NCI-H1436 treated with DMSO at 0.1 percent for 48 hours (cell line): ENCODE measurements at places on chromosomes 7 and 10.

DNA sequence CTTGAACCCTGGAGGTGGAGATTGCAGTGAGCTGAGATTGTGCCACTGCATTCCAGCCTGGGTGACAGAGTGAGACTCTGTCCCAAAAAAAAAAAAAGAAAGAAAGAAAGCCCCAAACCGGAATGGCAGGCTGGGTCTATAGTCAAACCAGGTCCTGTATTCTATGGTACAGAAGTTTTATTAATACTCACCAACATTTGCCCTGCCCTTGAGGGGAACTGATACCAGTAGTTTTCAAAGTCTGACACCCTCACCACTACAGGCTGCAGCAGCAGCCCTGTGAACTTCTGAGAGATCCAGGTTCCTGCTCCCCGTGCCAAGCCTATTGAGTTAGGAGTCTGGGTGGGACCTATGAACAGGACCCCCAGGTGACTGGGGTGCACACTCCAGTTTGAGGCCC, 80.6 kb downstream of the RGS10 start:
- no peak for DNase-seq

DNA sequence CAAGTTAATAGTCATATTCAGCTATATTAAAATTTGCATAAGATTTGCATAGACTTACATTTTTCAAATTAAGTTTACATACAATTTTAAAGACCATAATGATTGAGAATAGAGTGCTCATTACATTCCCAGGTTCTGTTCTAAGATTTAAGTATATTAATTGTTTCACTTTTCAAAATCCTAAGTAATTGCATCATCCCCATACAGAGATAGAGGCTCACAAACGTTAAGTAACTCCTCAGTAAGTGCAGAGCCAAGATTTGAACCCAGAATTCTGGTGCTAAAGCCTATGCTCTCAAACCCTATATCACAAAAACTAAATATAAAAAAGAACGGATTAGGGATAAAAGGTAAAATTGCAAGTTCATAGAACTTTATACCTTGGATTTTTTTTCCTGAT, 2.1 kb downstream of the ITIH5 start:
- DNase-seq: no peak

DNA sequence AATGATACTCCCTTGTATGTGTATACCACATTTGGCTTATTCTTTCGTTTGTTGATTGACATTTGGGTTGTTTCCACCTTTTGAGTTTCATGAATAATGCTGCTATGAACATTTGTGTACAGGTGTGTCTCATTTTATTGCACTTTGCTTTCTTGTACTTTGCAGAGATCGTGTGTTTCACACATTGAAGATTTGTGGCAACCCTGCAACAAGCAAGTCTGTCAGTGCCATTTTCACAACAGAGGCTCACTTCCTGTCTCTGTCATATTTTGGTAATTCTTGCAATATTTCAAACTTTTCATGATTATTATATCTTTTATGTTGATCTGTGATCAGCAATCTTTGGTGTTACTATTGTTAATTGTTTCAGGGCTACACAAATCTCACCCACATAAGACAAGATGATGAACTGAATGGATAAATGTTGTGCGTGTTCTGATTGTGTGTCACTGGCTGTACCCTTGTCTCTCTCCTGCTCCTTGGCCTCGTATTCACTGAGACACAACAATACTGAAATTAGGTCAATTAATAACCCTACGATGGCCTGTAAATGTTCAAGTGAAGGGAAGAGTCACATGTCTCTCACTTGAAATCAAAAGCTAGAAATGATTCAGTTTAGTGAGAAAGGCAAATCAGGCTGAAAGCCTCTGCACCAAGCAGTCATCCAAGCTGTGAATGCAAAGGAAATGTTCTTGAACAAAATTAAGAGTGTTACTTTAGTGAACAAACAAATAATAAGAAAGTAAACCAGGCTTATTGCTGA, 133.6 kb upstream of the JCAD start:
- no peak for DNase-seq

DNA sequence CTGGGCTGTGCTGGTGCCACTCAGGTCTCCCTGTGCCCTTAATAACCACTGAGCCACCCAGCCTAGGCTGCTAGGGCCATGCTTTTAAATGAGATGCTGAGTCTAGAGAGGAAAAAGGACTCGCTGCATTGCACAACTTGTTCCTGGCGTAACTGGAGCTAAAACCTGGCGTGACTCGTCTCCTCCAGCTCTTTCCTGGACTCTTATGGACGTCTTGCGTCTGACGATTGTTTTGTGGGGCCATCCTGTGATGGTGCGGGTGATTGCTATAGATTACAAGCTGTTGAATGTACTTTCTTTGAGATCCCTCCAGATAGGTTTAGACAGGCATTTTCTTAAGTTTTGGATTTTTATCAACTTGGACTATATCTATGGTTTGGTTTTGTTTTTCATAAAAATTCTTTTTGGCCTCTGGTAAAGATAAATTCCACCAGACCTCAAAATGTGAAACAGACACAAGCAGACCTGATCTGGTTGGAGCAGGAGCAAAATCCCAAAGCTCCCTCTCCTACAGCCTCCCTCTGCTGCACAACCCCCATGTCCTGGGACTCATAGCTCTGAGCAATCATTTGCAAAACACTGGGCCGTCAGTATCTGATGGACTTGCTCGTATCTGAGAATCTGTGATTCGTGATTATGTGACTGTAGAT, 230.3 kb downstream of the ARHGAP12 start:
- no peak for DNase-seq

- no peak for DNase-seq
Measured at GRCh38 chr10:24721229-24722106, 2.2 kb downstream of the ARHGAP21 start.

DNA sequence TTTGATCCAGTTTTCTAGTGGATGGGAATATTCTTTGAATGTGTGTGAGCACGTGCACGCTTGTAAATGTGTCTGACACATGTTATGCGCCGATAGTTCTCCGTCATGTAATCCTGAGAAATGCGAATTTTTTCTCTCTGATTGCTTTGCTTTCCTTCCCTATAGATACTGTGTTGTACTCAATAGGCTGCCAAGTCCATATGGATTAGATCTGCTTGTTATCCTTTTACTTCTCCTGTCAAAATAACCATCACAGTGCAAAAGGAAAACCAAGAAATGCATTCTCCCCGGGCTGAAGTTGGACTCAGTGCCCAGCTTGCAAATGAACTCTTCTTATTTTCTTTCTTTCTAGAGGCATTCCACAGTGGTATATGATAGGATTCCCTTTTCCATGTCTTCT, 131.9 kb downstream of the KIAA1217 start:
- DNase-seq: no peak

GRCh38 chr7:101859411-101860106, 42.1 kb downstream of the CUX1 start:
- no peak for DNase-seq

DNA sequence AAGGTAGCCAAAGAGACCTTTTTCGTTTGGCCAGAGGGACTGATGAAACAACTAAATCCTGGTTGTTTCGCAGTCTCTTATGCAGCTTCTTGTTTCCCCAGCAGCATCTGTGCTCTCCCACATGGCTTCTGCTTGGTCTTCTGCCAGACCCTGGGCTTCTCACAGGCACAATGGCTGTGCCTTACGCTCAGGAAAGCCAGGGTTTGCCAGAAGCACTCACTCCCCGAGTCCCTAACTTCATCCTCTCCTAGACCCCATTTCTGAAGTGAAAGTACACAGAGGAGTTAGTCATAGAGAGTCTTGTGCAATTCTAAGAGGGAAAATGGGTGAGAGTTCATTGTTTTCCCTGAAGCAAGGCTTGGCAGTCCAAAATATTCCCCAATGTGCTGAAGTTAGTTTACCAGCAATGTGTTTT, 121.7 kb downstream of the EVX1 start:
- DNase-seq: no peak

GRCh38 chr7:28182071-28182471, 1.5 kb upstream of the JAZF1 start:
- DNase-seq: no peak

DNA sequence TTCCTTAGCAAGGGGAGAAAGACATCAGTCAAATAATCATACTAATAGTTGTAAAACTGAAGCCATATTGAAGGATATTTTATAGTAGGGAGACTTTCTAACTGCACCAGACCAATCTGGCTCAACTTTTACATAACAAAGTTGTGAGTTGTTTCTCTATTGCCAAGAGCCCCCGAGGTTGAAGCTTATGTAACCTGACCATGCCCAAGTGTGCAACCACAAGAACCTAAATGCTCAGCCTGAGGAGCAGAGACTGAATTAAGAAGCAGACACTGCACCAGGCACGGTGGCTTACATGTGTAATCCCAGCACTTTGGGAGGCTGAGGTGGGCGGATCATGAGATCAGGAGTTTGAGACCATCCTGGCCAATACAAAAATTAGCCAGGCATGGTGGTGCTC, 77.3 kb upstream of the ARMC3 start:
- no peak for DNase-seq

DNA sequence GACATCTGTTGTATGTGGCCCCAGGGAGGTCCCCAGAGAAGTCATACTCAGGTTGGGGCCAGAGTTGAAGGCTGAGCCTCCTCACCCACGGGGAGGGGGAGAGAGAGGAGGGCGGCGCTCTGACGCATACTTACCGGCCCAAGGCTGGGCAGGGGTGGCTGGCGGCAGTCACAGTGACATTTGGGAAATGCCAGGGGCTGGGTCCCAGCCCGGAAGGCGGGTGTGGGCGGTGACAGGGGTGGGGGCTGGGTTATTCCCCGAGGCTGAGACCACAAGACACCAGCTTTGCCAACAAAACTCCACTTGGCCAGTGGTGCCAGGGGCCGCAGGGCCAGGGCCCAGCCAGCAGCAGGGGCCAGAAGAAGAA, 41.1 kb downstream of the RASGEF1A start:
- no peak for DNase-seq

DNA sequence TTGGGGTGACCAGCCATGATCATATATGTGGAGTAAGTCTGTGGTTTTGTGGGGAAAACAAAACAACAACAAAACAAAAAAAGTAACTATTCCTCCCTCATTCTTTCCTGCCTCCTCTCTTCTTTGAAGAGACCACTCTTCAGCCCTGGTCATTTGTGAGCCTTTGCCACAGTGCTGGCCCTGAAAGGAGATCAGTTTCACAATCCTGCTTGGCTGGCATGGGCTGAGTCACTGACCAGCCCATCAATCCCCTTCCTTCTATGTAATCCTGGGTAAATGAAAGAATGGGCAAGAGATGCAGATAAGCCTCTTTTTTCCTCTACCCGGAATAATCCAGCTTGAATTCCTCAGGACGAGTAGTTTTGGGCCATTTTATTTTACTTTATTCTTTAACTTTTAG, 13.6 kb downstream of the CSTF2T start:
- DNase-seq: no peak

GRCh38 chr10:60534761-60535389, 145.2 kb upstream of the ANK3 start:
- DNase-seq: no peak

DNA sequence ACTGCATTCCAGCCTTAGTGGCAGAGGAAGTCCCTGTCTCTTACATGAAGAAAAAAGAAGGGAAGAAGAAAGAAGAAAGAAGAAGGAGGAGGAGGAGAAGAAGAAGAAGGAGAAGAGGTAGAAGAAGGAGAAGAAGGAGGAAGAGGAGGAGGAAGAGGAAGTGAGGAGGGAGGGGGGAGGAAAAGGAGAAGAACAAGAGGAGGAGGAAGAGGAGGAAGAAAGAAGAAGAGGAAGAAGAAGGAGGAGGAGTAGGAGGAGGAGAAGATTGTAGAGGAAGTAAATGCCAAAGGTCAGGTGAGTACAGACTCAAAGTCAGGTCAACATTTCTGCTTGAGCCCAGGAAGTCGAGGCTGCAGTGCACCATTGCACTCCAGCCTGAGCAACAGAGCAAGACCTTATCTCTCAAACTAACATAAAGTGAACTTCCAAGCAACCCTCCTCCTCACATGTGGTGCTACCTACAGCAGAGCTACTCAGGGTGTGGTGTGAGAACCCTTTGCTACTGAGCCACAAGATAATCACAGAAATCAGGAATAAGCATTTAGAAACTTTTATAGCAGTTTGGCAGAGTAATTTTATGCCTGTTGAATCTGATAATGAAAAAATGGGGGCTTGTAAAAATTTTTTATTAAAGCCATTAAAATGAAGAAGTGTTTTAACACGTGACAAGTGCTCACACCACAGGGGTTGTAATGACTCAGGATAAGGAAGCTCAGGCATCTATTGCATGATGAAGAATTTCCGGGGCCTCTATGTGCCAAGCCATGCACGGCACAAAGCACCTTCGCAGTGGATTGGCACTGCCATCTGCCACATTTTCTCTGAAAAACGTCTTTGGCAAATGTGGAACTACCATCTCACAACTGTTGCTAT, 224.9 kb upstream of the AUTS2 start:
- DNase-seq: no peak

DNA sequence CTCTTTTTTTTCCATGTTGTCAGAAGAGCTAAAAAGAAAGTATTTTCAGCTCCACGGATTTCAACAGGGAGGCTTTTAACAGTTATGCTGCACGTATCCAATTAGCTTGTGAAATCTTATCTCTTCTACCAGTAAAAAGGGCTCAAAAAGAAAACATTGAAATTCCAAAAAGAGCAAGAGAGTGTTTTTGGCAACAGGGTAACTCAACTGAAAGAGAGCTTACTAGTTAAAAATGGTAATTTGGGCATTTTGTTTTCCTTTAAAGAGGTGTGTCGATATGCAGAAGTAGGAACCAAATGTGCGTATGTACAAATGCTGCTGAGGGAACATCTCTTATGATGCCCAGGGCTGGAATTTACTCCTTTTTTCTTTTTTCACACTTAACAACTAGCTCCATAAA, 292.8 kb downstream of the PRKG1 start:
- DNase-seq: no peak

- DNase-seq: no peak
Measured at GRCh38 chr10:100501423-100501822, 18.2 kb downstream of the SEC31B start.

DNA sequence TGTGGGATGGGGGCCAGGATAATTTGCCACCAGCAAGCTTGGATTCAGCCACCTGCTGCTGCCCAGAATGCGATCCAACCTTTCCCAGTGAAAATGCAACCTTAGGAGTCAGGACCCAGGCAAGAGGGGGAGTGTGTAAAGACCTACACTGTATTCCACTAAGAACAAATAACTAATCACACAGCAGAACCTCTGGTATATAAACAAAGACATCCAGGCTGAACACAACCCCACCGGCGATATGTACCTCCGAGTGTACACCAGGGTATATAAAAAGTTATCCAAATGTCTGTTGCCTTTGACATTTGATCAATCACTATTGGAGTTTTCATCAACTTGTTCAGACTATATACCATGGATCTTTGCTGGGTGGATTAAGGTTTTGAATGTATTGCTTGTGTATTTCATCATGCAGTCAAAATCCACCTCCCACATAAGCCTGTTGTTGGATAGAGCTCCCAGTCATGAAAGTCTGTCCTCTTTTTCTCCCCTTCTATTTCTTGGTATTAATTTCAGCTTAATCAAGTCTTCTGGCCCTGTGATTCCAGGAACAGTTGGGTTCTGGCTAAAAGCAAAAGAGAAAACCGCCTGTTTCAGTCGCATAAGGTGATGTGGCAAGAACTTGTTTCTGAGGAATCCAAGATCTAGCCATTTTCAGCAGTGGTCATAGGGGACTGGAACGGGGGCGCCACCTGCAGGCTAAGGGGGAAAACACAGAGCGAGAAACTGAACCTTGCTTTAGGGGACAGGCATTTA, 290.7 kb downstream of the CCDC3 start:
- DNase-seq: no peak

GRCh38 chr10:113739031-113739430, 12.5 kb upstream of the PLEKHS1 start:
- DNase-seq: no peak
